NCI-H748 treated with DMSO at 0.1 percent for 48 hours (cell line): ENCODE measurements at places on chromosomes 1 and 21.

- DNase-seq = no peak
These were observed 91.2 kb upstream of the KCTD3 start for GRCh38 chr1:215475796-215476481.

GRCh38 chr1:85289207-85289847 is 12.9 kb upstream of the BCL10 start:
- no peak for DNase-seq

DNA sequence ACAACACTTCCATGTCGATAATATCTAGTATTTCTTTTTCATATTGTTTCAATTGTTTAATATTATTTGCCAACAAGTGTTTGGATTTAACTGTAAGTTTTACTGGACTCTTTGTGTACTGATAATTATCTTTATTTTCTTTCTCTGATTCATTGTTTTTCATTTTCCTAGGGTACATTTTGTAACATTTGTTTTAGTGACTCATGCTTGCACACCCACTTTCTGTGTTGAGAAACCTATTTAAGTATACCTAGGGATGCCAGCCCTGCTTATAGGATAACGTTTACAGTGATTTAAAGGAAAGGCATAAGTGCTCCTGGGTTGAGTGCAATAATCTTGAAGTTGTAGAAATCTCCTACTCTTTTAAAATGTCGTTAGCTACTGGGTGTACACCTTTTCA is 1386.0 kb upstream of the ADGRL4 start:
- DNase-seq = no peak

- DNase-seq = no peak
These were observed 1195.7 kb downstream of the AMY1C start for GRCh38 chr1:104945406-104945805.

DNA sequence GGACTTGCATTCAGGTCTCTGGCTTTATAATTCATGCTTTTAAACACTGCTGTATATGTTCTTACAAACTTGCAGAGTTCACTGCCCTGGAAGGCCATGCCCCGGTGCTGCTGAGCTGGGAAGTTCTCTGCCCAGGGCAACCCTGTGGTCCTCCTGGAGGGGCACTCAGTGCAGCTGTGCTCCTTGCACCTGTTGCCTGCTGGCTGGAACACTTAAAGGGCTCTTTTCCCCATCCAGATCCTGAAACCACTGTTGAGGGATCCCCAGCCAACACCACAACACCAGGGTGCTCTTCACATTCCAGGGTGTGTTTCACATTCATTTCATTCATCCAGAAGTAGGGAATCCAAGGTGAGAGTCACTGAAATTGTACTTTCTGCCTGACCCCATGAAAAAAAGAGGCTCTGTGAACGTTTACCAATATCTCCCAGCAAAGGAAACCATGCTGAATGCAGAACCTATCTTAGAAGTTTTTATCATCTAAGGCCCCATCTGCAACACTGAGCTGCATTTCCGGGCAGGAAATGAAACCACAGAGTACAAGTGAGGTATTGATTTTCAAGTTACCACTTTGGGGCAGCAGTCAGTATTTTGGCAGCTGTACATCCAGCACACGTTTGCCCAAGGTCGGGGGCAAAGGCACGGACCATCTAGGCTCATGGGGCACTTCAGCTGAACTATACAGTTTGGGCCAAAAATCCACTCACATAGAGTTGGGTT is 16.4 kb upstream of the KIAA0040 start:
- no peak for DNase-seq

- no peak for DNase-seq
These were observed 37.1 kb upstream of the CAP1 start for GRCh38 chr1:40003156-40004093.

DNA sequence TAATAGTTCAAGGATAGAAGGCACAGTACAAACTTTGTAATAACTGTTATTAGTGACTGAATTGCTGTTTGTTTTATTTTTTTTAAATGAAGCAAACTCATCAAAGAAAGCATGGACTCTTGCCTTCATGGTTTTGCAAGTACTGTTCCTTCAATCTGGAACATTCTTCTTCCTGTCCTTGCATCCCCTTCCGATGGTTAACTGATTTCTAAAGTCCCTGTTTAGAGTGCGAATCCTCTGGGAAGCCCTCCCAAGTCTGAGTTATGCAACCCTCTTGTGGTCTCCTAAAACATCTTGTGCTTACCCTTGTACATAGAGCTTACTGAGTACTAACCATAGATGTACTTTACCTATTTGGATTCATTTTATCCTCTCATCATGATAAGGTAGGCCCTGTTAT is 52.2 kb upstream of the GCLM start:
- DNase-seq = no peak

DNA sequence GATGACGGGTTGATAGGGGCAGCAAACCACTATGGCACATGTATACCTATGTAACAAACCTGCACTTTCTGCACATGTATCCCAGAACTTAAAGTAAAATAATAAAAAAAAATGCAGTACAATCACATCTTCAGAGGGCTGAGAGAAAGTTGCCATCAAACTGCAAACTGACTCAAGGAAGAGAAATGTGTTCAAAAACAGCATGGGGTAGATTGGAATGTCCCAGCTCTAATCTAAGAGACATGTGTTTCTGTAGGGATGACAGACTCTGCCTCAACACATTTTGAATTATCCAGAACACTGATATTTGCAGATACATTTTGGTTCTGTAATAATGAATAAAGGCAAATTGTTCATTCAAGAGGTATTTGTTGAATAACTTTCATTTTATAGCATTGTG is 171.2 kb upstream of the RUNX1 start:
- no peak for DNase-seq

DNA sequence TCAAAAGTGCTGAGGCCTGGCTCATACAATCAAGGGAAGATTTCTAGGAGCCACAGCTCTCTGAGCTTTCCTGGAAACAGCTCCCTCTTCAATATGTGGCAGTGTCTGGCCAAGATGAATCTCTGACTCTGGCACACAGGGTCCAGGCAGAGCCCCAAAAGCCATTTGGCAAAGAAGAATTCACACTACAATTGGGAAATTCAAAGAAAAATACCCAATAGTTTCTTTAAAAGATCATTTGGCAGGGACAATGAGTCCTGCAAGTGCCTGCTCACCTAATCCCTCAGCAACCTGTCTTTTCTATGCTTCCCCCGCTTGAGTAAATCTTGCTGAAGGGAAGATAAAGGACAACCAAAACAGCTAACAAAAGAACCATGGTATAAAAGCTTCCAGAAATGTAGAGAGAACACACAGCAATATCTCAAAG is 124.6 kb downstream of the TGFBR3 start:
- no peak for DNase-seq

DNA sequence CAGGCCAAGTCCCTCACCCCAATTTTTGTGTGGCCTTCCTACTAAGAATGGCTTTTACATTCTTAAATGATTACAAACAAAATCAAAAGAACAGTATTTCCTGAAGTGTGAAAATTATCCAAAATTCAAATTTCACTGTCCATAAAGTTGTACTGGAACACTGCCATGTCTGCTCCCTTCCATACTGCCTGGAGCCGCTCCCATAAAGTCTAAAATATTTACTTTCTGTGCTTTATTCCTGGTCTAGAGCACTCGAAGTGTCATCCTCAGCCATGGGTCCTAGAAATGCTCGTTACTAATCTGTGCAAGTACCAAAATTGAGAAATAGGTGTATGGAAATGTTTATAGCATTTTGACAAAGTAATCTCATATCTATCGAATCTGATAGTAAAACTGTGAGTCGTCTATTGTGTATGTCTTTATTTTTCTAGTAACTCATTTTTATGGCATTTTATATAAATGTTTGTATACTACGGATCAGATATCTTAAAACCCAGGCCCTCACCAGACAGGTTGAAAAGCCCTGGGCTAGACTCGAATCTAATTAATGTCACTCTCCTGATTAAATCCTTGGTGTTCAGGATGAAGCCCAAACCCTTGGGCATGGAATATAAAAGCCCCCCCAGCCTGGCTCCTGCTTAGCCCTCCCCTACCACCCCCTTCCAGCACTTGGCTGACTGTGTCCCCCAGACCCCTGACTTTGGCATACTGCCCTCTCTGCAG is 4.9 kb downstream of the LBR start:
- no peak for DNase-seq

DNA sequence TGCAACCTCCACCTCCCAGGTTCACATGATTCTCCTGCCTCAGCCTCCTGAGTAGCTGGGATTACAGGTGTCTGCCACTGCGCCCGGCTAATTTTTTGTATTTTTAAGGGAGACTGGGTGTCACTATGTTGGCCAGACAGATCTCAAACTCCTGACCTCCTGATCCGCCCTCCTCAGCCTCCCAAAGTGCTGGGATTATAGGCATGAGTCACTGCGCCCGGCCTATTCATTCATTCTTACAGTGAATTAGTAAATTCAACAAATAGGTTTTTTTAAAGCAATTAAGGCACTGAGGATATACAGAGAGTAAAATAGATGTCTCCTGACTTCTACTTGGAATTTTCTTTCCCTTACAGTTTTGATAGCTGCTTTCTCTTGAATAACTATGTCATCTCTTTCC is 43.5 kb downstream of the CDC42 start:
- no peak for DNase-seq

- DNase-seq = no peak
These were observed 107.5 kb downstream of the CHRM3 start for GRCh38 chr1:239493811-239494414.

DNA sequence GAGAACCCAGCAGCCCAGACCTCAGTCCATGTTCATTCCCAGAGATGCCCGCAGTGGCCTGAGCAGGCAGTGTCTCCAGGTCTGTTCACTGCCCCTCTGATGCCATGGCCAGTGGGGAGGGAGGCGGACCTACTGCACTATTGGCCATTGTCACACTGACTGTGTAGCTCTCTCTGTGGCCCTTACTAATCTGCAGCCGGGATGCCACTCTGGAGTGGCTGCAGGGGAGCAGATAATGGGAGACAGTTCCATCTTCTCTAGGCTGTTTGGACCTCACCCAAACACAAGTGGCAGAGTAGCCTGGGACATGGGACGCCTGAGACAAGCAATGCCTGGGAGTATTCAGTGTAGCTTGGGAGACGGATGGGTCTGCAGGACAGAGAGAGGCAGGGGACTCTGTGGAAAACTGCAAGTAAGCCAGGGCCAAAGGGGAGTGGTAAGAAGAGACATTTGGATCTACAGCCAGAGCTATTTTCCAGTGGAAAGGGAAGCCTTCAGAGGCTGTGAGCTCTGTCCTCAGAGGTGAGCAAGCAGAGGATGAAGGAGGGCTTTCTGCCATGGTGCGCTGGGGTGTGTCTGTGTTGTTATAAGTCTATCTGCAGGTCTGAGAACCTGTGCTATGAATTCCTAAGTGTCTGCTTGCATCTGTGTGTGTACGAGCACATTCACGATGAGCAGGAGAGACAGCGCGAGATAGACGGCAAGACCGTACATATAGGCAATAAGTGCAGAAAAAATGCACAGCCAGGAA is 26.7 kb downstream of the DMBX1 start:
- no peak for DNase-seq

DNA sequence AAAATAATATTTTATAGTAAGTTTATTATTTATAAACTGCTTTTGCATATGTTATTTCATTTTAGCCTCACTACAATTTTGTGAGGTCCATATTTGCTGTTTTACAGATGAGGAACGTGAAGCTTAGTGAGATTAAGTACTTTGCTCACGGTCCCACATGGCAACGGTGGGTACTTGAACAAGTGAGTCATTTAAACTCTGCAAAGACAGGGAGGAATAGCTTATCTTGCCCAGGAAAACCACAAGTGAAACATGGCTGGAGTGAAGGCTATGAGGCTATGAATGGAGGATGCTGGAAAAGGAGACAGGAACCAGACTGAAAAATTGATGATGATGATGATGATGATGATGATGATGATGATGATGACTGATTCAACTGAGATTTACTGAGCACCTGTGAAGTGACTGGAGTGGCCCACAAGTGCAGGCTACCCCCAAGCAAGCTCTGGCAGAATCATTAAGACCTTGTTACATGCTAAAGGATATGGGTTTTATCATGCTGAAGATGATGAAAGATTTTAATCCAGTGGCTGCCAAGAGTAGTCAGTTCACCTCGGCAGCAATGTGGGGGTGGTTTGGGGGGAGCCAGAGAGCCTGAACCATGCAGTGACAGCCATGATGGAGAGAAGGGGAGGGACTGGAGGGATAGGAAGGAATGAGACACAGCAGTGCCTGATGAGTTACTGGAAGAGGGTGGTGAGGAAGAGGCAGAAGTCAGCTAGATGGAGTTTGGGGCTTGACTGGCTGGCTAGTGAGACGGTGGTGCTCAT is 1.4 kb upstream of the ABCA4 start:
- DNase-seq = no peak

- DNase-seq = peak; percentile 81
These were observed 111.9 kb downstream of the PTPN14 start for GRCh38 chr1:214439352-214440119.

DNA sequence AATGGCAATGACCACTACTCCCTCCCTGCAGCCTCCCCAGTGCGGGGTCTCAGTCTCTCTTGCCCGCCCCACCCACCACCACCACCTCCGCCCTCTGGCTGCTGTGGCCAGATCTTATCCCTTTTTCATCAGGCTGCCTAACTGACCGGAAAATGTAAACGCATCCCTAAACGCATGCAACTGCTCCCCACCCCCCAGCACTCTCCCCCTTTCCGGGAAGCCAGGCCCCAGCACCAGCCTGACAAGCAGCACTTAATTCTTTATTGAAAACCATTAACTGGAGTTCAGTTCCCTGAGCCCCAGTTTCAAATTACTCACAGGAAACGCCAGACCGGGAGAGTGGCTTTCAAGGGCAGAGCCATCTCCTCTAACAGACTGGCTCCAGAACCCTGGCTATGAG is 147.7 kb downstream of the DMRTA2 start:
- DNase-seq = peak; percentile 84

DNA sequence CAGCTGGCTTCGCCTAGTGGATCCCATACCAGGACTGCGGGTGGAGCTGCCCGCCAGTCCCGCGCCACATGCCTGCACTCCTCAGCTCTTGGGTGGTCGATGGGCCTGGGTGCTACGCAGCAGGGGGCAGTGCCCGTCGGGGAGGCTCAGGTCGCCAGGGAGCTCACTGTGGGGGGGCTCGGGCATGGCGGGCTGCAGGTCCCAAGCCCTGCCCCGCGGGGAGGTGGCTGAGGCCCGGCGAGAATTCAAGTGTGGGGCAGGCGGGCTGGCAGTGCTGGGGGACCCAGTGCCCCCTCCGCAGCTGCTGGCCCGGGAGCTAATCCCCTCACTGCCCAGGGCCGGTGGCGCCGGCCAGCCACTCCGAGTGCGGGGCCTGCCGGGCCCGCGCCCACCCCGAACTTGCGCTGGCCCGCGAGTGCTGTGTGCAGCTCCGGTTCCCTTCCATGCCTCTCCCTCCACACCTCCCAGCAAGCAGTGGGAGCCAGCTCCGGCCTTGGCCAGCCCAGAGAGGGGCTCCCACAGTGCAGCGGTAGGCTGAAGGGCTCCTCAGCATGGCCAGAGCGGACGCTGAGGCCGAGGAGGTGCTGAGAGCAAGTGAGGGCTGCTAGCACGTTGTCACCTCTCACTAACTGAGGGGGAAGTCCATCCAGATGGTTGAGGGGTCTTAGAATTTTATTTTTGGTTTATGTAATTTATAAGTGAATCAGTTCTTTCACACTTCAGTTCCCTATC is 85.2 kb upstream of the HMCN1 start:
- no peak for DNase-seq

GRCh38 chr21:20997636-20998455 is at the start of gene NCAM2:
NCAM2 (plus strand) TSS chr21:20998409.
- DNase-seq = no peak
